HS-27A (cell line): ENCODE measurements at places on chromosomes 16 and 17.
A peak's percentile ranks its signal among the peaks of the same experiment; 100 is the strongest.

DNA sequence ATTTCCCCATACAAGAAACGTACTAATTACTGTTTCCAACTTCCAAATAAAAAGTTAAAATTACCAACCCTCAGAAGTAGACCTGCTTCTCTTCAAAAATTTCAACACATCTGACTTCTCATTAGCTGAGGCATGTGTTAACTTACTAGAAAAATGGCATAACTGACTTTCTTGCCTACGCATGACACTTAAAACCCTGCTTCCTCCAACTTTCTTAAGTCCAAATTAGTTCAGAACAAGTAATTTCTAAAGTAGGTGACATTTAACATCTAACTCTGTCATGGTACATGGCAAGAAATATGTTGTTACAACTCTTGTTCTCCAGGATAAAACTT, 6.7 kb downstream of the USP7 start:
- no peak for DNase-seq

DNA sequence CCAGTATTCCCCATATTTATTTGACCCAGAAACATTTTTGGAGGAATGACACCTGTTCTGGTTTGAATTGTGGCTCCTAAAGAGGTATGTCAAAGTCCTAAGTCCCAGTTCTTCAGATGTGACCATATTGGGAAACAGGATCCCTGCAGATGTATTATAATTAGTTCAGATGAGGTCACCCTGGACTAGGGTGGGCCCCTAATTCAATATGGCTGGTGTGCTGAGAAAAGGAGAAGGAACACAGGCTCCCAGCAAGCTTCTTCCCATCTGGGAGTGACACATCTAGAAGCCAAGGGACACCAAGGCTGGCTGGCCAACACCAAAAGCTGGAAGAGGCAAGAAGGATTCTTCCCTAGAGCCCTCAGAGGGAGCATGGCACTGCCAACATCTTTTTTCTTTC, 3.8 kb upstream of the GCSH start:
- DNase-seq: no peak

DNA sequence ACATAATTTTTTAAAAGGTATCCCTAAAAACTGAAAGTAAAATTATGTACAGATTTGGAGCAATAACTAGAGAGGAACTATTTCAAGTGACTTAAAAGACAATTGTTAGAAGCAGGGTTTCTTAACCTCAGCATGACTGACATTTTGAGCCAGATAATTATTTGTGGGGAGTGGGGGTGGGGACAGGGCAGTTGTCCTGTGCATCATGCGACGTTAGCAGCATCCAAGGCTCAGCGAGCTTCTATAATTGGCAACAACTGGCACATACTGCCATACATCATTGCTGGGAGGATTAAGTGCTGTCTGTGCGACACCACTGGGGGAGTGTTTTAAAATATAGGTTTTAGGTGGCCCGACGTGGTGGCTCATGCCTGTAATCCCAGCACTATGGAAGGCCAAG, 27.1 kb downstream of the GABARAPL2 start:
- no peak for DNase-seq

- no peak for DNase-seq
Observed at GRCh38 chr17:72591289-72592241, 470.7 kb downstream of the SOX9 start.

DNA sequence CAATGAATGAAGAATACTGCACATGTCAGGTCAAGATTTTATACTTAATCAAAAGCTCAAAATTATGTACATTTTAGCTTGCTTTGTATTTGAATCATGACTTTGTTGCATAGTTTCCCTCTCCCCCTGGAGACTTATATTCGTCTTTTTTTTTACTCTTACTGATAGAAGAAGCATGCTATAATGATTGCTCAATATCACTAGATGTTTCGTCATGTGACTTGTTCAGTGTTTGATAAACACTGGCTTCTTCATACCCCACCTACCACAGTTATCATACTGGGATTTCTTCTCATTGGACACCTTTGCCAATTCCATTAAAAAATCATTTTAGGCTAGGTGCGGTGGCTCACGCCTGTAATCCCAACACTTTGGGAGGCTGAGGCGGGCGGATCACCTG, 148.7 kb downstream of the FTO start:
- no peak for DNase-seq

- DNase-seq: no peak
Observed at GRCh38 chr17:55420776-55421178, 858 bp downstream of the MMD start.

DNA sequence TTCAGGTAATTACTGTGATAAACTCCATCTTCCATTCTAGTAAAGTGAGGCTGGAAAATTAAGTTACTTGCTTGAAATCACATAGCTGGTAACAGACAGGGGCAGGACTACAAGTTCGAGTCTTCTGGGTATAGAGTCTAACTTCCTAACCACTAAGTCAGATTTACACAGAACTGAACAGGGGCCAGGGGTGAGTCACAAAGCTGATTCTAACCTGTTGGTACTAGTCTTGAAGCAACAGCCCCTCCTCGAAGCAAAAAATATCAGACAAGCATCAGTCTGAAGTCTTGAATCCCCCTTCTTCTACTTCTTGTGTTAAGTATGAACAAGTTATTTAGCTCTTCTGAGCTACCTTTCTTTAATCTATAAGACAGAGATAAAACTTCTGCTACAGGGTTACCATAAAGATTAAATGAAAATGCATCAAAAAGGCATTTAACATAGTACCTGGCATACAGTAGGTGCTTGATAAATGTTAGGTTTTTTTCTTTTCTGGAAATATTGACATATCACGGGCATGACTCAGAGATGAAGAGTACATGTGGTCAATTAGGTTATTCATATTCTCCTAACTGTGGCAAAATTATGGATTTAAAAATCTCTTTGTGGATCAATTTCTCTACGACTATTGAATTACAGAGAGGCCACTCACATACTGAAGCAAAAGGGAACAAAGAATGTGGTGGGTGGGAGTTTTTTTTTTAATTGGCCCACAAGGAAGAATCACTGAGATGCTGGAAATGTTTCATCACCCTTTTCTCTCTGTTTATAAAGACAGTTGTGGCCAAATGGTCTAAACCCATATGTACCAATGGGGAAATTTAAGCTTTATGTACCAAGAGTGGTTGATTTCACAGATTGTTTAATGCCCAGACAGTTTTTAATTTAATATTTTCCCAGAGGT, 266.9 kb upstream of the DYNLRB2 start:
- DNase-seq: peak; percentile 8

DNA sequence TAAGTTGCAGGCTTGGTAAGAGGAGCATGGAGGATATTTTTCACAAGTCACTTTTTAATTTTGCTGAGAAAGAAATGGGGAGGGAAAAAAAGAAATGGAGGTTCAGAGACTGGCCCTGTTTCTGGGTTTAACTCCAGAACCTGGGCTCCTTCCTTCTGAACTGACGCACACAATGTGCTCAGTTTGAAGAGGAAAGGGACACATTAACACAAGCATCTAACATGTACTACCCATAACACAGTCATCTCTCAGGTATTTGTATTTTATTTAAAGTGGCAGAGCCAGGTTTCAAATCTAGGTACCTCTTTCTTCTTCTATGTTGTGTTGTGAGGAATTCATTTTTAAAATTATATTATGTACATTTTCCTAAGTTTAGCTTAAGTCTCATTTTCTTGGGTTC, 5.3 kb upstream of the TMEM100 start:
- no peak for DNase-seq

- DNase-seq: no peak
Observed at GRCh38 chr16:21650521-21650920, 1.9 kb downstream of the IGSF6 start.

GRCh38 chr16:48382131-48382530, 3.1 kb downstream of the SIAH1 start:
- no peak for DNase-seq

DNA sequence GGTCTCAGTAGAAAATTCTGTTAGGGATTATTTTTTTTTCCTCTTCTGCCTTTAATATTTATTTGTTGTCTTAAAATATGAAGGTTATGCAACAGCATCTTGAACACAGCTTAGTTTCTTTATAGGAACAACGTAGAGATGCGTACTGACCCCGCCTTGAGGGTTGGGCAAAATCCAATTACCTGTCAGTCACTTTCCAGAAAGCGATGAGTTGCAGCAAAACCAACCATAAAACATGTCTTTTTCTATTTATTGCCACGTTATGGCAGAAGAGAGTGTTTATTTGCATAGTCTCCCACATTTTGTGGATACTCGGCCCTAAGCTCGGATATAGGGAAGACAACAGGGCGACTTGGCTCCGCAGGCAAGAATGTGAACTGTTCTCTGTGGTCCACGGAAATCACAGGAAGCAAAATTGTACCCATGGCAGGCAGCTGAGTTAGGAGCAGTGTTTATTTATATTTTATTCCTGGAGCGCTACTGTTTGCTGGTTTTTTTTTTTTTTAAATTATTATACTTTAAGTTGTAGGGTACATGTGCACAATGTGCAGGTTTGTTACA, 44.3 kb upstream of the CACNG5 start:
- no peak for DNase-seq
